Panc1 (cell line): ENCODE measurements at places on chromosomes 4 and X. TPM values are rescaled to one million over a fixed set of nuclear protein-coding genes. Genes with fewer than 3 reads are reported as not detected.

- H3K27me3 ChIP-seq, result no peaks in the 10 kb centered on the region
- no peaks in the 10 kb centered on the region for H3K4me1 ChIP-seq
- no peaks in the 10 kb centered on the region for H3K36me3 ChIP-seq
- DNase-seq, result no peak
- H3K27ac ChIP-seq, result no peak overlapping the region
- no peak overlapping the region for H3K4me3 ChIP-seq
Observed at GRCh38 chr4:89276296-89276695, 31.3 kb downstream of the GPRIN3 start.

GRCh38 chr4:173436771-173437265, 37.9 kb upstream of the SCRG1 start:
- no peak for DNase-seq
- H3K4me1 ChIP-seq, result no peaks in the 10 kb centered on the region
- no peak overlapping the region for H3K27ac ChIP-seq
- H3K27me3 ChIP-seq, result no peaks in the 10 kb centered on the region

DNA sequence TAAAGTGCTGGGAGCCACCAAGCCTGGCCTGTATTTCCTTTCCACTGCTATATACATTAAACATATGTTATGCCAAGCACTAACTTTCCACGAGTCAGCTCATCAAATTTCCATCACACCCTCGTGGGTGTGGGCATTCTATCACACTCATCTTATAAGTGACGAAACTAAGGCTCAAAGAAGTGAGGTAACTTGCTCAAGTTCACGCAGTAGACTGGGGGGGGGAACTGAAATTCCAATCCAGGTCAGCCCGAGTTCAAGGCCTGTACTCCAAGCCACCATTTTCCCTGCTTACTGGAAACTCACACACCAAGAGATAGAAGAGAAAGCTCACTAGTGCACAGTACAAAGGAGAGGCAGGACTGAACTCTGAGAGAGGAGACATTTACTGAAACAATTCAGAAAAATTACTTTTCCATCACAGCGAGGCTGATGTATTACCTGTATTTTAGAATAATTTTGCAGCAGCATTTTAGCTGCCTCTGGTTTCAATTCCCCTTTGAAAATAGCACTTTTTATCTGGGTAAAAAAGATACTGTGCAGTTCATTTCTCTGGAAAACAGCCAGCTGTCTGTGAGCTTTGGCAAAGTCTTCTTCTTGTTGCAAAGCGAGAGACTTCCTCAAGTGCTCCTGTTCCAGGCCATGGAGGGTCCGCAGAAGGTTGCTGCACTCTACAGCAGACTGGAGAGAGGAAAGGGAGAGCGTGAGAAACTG, 76.8 kb downstream of the EVC2 start:
- H3K27me3 ChIP-seq, result no peaks in the 10 kb centered on the region
- no peak overlapping the region for H3K4me3 ChIP-seq
- DNase-seq, result no peak
- H3K36me3 ChIP-seq, result no peaks in the 10 kb centered on the region
- no peaks in the 10 kb centered on the region for H3K4me1 ChIP-seq

- no peaks in the 10 kb centered on the region for H3K27me3 ChIP-seq
- no peaks in the 10 kb centered on the region for H3K36me3 ChIP-seq
- no peak for DNase-seq
- no peak overlapping the region for H3K27ac ChIP-seq
Observed at GRCh38 chr4:143085224-143085623, 99.5 kb upstream of the USP38 start.

DNA sequence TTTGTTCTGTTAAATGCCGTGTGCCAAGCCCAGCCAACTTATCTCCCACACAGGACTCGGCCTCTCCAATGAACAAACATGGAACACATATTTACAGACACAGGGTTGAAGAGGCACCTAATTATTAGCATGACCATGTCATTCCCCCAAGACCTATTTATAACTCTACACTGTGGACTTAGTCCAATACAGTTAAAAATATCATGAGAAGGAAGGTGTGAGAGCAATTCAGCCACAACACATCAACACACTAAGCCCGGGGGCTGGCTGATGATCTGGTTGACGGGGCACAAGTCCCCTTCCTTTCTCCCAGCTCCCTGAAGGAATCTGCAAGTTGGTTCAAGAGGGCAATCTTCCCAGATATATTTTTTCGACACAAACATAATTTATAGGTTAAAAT, 28.1 kb downstream of the MANBA start:
- no peaks in the 10 kb centered on the region for H3K27me3 ChIP-seq
- H3K27ac ChIP-seq, result no peak overlapping the region
- H3K36me3 ChIP-seq, result no peaks in the 10 kb centered on the region
- H3K4me1 ChIP-seq, result peaks cover 5% of the 10 kb centered on the region; the same call in 1 of the 2 replicates
- no peak overlapping the region for H3K4me3 ChIP-seq

GRCh38 chr4:100841911-100842310, 324.1 kb upstream of the EMCN start:
- no peaks in the 10 kb centered on the region for H3K27me3 ChIP-seq
- H3K27ac ChIP-seq, result no peak overlapping the region
- H3K4me1 ChIP-seq, result no peaks in the 10 kb centered on the region
- no peaks in the 10 kb centered on the region for H3K36me3 ChIP-seq

GRCh38 chr4:140893939-140894338, 137.8 kb upstream of the TBC1D9 start:
- no peaks in the 10 kb centered on the region for H3K36me3 ChIP-seq
- no peaks in the 10 kb centered on the region for H3K27me3 ChIP-seq
- DNase-seq, result no peak
- H3K4me3 ChIP-seq, result no peak overlapping the region

GRCh38 chr4:24884902-24885301, 27.9 kb downstream of the CCDC149 start:
- DNase-seq, result no peak
- no peaks in the 10 kb centered on the region for H3K36me3 ChIP-seq
- H3K4me3 ChIP-seq, result no peak overlapping the region
- H3K27me3 ChIP-seq, result no peaks in the 10 kb centered on the region
- no peak overlapping the region for H3K27ac ChIP-seq
- no peaks in the 10 kb centered on the region for H3K4me1 ChIP-seq

GRCh38 chr4:77110730-77111129, 34.9 kb upstream of the CCNI start:
- H3K4me3 ChIP-seq, result no peak overlapping the region
- H3K4me1 ChIP-seq, result no peaks in the 10 kb centered on the region

PCDH11X gene
- not detected for total RNA-seq

KIAA1210 gene
- total RNA-seq, result not detected

CTBP1 gene
- 157 TPM for total RNA-seq

IL2 gene
- 0.57 TPM for total RNA-seq

MAGEA8 gene
- not detected for total RNA-seq

CLDN34 gene
- not detected for total RNA-seq

ADH1A gene
- not detected for total RNA-seq

KLHL8 gene
- total RNA-seq, result 9.0 TPM

MND1 gene
- total RNA-seq, result 9.4 TPM

S100G gene
- total RNA-seq, result not detected
